ENCODE measurements at places on chromosomes 6 and 20.
A peak's percentile ranks its signal among the peaks of the same experiment; 100 is the strongest.

GRCh38 chr6:162118706-162119105 is 608.9 kb downstream of the PRKN start:
- DNase-seq: no peak

DNA sequence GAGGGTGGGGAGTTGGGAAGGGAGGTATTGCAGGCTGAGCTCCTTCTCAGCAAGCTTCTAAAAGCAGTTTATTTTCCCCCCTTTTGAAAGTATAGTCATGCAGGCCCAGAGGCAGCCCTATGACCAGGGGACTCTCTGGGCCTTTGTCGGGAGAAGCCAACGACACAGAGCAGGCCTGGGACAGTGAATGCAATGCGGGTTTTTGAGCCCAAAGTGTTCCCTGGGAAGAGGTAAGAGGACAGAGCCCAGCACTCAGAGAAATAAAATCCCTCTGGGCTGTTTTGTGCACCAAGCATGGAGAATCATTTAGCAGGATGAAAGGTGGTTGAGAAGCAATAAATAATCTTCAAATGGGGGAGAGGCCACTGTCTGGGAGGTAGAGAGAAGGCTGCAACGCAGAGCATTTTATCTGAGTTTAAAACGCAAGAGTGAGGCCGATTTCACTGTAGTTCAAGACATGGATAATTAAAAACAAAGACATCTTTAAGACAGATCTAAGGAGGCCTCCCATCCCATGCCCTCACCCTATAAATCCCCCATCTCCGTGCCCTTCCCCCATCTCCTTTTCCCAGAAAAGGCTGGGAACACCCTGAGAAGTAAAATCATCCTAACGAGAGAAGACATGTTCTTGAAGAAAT is 237.5 kb downstream of the CDC5L start:
- peak; percentile 47 for DNase-seq

GRCh38 chr20:9243986-9244385 is 175.1 kb downstream of the PLCB4 start:
- DNase-seq: peak; percentile 34

GRCh38 chr20:20318365-20319161 is 49.3 kb upstream of the INSM1 start:
- no peak for DNase-seq

DNA sequence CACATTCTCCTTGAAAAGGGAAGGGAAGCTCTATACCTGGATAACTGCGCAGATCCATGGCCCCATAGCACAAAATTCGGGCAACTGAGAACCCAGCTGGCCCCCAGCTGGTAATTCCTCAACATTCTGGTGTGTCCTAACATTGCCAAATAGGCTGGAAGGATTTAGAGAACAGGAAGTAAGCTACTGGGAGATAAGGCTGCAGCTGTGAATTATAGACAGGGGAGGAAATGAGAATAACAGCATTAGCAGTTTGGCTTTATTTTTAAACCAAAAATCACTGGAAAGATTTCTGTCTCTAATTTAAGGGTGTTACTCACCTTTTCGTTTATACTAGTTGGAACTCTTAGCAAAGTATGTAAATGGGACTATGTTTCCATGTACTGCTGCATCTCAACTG is 97.2 kb downstream of the TULP4 start:
- DNase-seq: peak; percentile 65

DNA sequence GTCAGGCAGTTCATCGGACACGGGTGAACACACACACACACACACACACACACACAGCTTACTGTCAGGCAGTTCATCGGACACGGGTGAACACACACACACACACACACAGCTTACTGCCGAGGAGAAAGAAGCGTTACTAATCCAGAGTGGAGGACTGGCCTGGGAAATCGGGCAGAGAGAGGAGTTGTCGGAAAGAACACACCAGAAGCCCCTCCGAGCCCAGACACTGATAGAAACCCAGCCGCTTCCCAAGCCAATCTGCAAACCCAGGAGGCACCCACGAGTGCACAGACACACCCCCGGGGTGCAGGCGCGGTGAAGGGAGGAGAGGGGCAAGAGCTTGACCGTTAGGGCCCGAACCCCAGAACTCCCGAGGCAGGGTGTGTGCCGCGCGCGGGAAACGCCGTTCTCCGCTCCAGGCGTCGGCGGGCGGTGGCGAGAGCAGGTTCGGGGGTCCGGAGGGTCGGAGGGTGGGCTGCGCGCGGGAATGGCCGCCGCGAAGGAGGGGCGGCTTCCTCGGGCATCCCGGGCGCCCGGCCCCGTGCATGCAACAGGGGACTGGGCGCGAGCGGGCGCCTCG is 636 bp downstream of the ELOVL2 start:
- peak; percentile 27 for DNase-seq

DNA sequence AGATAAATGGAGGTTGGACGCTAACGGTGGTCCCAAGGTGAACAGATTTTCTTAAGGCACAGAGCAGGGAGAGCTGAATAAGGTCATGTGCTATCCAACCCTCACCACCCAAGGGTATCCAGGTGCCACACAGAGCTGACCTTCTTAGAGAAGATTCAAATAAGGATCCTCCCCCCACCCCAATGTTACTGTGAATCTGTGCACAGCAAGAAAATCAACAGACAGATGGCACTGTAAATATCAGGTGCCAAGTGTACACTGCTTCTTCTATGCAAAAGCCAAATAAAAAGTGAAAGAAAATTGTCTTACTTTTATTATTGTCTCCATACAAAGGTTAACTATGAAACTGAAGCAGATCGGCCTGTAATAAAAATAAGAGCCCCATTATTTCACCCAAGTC is 96.9 kb downstream of the PAK5 start:
- DNase-seq: no peak

DNA sequence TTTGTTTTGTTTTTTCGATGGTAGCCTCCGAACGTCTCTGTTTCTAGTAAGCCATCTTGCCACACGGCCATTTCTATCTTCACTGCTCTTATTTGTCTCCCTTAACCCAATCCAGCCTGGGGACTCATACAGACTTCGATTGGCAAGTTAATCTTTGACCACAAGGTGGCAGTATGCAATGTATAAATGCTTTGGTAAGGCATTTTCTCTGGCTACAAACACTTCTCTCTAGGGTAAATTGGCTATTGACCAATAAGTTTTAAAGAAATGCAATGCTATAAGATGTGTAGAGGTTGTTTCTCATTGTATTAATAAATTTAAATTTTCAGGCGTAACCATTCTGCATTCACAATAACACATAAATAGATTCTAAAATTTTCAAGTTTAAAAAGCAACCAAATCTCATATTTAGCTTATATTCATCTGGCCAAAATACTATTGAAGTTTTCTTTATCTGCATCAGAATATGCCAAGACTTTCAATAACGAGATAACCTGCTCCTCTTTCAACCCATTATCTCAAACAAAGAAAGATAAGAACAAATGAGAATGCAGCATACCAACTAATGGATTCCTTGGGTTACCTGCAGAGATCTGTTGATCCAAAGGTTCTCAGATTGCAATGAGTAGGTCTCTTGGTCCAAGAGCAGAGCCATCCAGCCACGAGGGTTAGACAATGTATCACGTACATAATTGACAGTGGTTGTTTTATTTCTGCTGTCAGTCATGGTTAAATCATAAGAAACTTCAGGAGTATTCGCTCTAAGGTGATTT is 231.9 kb downstream of the PKHD1 start:
- peak; percentile 44 for DNase-seq

- DNase-seq: no peak
These were observed 72.9 kb upstream of the FOXC1 start for GRCh38 chr6:1536526-1537429.

GRCh38 chr20:21033817-21034216 is 72.3 kb downstream of the LINC00237 start:
- DNase-seq: no peak

- no peak for DNase-seq
These were observed 11.3 kb downstream of the TULP4 start for GRCh38 chr6:158323561-158323958.

- DNase-seq: peak; percentile 99
These were observed 37.1 kb upstream of the NCOA3 start for GRCh38 chr20:47464380-47465101.

GRCh38 chr20:10261702-10262101 is 43.1 kb downstream of the SNAP25 start:
- no peak for DNase-seq

GRCh38 chr6:155519176-155519738 is 63.6 kb upstream of the NOX3 start:
- no peak for DNase-seq

DNA sequence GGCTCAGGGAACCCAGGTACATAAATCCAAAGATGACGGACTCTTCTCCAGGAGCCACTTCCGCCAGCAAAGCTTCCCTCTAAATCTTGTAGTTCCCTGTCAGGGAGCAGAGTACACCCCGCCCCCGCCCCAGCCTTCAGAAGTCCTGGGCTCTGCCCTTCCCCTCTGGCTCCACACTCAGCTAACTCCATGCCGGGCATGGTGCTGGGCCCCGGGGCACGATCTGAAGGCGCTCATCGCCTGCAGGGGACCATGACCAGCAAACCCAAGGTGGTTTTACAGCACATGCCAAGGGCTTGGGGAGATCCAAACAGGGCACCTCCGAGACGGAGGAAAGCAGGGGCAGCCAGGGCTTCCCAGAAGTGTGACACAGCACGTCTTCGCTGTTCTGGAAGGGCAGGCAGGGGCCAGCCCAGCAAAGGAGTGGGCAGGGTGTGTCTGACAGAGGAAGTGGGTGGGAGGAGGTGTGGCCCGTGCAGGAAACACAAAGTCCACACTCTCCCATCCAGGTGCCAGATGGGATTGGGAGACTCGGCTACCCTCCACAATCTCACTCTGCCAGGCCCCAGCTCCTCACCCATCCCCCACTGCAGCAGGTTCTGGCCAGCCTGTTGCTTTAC is 41.6 kb upstream of the SLC22A2 start:
- no peak for DNase-seq

GRCh38 chr6:135667691-135668455 is 170.3 kb upstream of the AHI1 start:
- peak; percentile 67 for DNase-seq

DNA sequence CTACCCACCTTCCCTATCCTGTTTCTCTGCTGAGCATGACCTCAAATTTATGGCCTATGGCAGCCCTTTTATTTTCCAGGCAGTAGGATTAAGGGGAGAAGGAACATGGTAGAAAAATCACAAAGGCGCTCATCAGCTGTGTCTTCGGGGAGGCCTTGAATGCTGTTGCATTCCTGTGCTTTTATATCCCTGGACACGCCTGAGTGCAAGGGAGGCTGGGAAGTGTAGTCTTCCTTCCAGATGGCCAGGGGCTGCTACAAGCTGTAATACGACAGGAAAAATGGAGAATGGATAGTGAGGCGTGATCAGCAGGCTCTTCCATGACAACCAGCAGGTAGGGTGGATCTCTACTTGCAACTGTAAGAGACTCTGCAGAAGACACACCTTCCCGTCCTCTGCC is 210.9 kb upstream of the GGTLC1 start:
- no peak for DNase-seq

DNA sequence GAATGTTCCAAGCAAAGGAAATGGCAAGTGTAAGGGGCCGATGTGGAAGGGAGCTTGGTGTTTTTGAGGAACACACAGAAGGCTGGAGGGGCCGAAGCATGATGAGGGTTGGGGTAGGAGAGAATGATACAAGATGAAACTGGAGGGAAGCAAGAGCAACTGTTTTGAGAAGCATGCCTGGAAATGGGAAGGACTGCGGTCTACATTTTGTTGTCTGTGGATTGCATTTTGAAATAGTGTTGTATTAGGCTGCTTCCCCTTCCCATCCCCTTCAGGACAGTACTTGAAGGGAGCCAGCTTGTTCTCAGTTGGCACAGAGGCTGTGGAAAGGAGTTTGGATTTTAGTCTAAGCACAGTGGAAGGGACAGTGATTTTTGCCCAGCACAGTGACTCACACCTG is 2.2 kb downstream of the TM9SF4 start:
- no peak for DNase-seq

- peak; percentile 71 for DNase-seq
These were observed 37.1 kb upstream of the PROKR2 start for GRCh38 chr20:5353624-5354496.

GRCh38 chr20:35597186-35597585 is 18.4 kb upstream of the SPAG4 start:
- no peak for DNase-seq

GRCh38 chr20:63706852-63707557 is 771 bp downstream of the ARFRP1 start:
- no peak for DNase-seq

DNA sequence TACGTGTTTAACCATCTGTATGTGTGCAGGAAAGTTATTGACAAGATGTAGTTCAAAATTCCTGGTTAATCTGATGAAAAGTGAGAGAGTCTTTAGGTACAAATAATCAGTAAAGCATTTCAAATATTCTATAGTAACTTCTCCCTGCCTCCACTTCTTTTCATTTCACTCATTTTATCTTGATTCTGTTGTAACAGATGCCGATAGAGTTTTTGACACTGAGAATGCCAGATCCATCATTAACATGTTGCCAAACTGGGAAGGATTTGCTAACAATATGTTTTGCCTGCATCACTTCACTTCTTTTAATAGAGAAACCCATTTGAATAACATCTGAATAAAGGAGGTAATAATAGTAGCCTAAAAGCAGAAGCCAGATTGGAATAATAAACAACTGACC is 20.4 kb upstream of the DEFB112 start:
- no peak for DNase-seq

DNA sequence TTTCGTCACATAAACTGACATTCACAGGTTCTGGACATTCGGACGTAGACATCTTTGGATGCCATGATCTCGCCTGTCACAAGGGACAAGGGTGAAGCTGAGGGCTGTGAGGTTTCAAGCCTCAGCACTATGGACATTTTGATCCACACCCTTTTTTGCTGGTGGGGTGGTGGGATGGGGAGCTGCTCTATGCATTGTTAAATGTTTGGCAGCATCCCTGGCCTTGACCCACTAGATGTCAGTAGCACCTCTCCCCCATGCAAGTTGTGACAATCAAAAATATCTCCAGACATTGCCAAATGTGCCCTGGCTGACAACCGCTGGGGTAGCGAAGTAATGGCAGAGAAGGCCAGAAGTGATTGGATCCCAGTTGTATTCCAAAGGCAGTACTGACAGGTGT is 229.4 kb downstream of the TSHZ2 start:
- no peak for DNase-seq

DNA sequence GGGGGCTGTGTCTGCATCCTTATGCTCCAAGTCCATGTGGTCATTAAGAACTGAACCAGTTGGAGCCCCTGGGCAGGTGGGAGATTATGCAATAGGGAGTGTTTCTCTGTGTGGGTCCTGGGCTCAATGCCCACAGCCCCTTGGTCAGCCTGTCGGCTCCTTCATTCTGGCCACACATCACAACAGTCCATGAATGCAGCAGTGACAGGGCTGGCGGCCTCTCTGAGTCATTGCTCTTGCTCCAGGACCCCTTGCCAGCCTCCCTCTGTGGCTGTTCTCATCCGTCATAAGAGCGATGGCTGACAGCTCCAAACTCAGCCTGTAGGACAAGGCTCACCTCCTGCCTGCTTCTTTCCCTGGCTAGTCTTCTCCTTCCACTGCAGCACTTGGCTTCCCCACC is 609.5 kb upstream of the CDH4 start:
- DNase-seq: no peak

- no peak for DNase-seq
These were observed 24.6 kb downstream of the PPP1R14C start for GRCh38 chr6:150167479-150167873.

- DNase-seq: no peak
These were observed 21.3 kb upstream of the DST start for GRCh38 chr6:56664029-56664428.

Data from fibroblast of skin of right quadriceps (primary cell).